ENCODE measurements at places on chromosomes 7 and 10. TPM values are rescaled to one million over a fixed set of nuclear protein-coding genes. Genes with fewer than 3 reads are reported as not detected.

DNA sequence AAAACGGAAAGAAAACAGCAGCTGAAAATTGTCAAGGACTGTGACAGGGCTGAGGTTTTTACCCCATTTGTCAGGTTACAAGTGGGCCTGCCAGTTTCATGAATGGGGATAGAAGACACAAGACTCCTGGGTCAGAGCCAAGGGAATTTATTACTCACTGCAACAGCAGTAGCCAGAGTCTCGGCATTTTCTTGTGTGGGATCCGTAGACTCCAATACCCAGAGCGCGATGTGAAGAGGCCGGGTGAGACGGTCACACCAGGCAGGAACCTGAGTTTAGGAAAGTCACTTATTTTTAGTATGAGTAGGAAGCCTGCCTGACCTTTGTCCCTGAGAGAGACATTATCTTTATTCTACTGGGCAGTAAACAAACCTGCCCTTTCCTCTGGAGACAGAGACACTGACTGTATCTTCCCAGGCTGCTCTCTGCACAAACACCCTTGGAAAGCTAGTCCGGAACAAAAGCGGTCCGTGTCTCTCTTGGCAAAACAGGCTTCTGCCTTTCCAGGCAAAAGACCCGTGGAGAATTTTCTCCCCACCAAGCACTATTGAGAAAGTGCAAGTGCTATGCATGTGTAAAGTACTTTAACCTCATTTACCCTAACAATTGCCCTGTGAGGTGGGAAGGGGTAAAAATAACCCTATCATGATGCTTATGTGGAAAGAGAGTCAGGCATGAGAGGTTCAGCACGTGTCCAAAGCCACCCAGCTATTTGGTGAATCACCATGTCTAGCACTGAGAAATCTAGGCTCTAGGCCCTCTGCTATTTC, 58.4 kb downstream of the JCAD start:
- no peaks in the 10 kb centered on the region for H3K27me3 ChIP-seq
- H3K27ac ChIP-seq, result peak overlapping the region; percentile 34
- no peaks in the 10 kb centered on the region for H3K36me3 ChIP-seq
- no peak overlapping the region for H3K4me3 ChIP-seq

DNA sequence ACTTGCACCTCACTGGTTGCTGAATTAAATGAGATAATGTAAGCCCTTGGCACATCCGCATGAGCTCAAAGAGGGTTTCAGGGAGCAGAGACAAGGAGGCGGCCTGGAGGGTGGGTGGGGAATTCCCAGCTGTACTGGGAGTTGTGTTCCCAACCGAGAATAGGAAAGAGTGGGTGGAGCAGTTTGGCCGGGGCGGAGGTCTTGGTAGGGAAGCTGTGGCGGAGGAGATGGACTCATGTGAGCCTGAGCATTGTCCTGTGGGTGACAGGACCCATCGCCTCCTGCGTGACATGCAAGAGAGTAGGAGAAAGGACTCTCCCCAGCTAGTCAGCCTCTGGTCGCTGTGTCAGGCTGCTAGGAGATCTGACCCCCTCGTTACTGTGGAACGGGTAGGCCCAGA, 41.0 kb upstream of the SAMD8 start:
- H3K4me3 ChIP-seq, result no peak overlapping the region
- no peak overlapping the region for H3K27ac ChIP-seq
- no peaks in the 10 kb centered on the region for H3K36me3 ChIP-seq

The SOSTDC1 gene
- not detected for total RNA-seq

The AOC1 gene
- total RNA-seq, result 0.15 TPM

The GJD4 gene
- total RNA-seq, result not detected

- no peaks in the 10 kb centered on the region for H3K27me3 ChIP-seq
- no peak overlapping the region for H3K27ac ChIP-seq
- DNase-seq, result no peak
- peaks cover 12% of the 10 kb centered on the region for H3K36me3 ChIP-seq
- no peak overlapping the region for H3K4me3 ChIP-seq
Measured at GRCh38 chr7:76064208-76064970, 16.5 kb downstream of the MDH2 start.

DNA sequence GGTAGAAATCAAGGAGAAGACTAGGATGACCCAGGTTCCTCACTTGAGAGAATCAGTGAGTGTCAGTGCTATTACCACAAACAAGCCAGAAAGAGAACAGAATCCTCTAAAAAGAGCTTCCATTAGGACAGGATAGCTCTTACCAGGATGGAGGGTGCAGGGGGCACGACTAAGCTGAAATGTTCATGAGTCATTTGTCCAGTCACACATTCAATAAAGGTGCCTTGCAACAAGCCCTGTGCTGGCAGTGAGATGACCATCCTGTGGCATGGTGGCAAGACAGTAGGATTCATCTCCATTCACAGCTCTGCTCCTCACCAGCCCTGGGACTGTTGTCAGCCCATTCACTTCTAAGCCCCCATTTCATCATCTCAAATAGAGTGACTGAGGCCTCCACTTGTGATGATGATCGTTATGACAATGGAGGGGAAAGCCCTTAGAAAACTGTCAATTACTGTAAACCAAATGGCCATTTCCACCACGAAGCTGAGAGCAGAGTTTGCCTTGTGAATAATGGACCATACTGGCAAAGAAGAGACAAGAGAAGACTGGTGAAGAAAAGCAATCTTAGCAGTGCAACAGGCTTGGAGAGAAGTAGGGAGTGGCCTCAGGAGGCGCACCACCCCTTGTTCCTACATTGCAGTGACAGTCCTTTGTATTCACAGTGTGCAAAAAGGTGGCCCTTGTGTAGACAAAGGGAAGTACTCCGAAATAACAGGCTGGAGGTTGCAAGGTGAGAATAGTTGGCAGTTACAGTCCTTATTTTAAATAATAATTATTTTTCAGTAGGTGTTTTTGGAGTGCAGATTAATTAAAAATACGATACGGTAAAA, 9.0 kb upstream of the WIPF3 start:
- no peak overlapping the region for H3K4me3 ChIP-seq
- no peaks in the 10 kb centered on the region for H3K36me3 ChIP-seq
- no peak overlapping the region for H3K27ac ChIP-seq
- H3K4me1 ChIP-seq, result no peaks in the 10 kb centered on the region

The TMEM270 gene
- 0.72 TPM for total RNA-seq

The CREB5 gene
- 3.1 TPM for total RNA-seq

The FOXI2 gene
- total RNA-seq, result not detected

The HDAC9 gene
- 17.1 TPM for total RNA-seq

The CLCN1 gene
- 0.15 TPM for total RNA-seq

DNA sequence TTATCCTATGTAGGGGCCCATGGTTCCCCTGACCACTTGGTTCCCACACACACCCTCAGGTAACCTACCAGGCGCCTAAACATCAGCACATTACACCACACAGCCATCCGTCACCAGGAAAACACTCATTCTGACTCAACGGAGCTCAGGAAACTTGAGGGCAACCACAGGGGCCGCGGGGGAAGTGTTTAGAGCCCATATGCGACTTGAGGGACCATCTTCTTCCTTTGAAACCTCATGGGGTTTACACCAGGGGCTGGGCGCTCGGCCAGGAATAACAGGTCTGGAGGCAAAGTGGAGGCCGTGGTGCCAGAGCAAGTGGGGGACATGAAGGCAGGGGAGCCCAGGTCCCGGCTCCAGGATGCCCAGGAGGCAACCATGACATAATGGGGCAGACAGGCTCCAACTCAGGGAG, 1.5 kb downstream of the STX1A start:
- H3K4me3 ChIP-seq, result peak overlapping the region; percentile 96
- no peaks in the 10 kb centered on the region for H3K27me3 ChIP-seq
- peak overlapping the region; percentile 96 for H3K27ac ChIP-seq
- no peaks in the 10 kb centered on the region for H3K36me3 ChIP-seq
- DNase-seq, result peak; percentile 68

- H3K4me1 ChIP-seq, result no peaks in the 10 kb centered on the region
- DNase-seq, result no peak
- peaks cover 3% of the 10 kb centered on the region for H3K27me3 ChIP-seq
- no peak overlapping the region for H3K27ac ChIP-seq
- H3K4me3 ChIP-seq, result no peak overlapping the region
Measured at GRCh38 chr10:123614888-123615287, 51.3 kb upstream of the GPR26 start.

The GRK5 gene
- total RNA-seq, result 29.0 TPM

DNA sequence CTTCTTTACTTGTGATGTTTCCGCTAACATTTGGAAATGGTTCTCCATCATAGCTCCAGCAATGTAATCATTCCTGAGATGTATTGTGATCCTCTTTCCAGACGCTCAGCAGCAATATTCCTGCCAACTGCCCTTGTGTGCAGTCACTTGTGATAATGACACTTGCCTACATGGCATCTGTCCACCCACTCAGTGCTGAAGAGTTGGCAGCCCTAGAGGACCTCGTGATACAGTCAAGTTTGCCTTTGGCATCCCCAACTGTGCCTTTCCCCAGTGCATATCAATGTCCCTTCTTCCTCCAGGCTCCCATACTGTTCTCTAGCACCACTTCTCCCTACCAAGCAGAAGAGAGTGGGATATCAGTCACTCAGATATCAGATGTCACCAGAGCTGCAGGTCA, 64.9 kb downstream of the MYOF start:
- H3K27me3 ChIP-seq, result no peaks in the 10 kb centered on the region
- no peak for DNase-seq
- H3K4me3 ChIP-seq, result no peak overlapping the region
- H3K27ac ChIP-seq, result no peak overlapping the region
- peaks cover 20% of the 10 kb centered on the region for H3K36me3 ChIP-seq

The MMRN2 gene
- 1.0 TPM for total RNA-seq

GRCh38 chr7:111594602-111595001, 32.3 kb upstream of the IMMP2L start:
- H3K27me3 ChIP-seq, result 0 out of 2 replicates have a peak, but pooled peaks cover 2% of the 10 kb centered on the region
- DNase-seq, result no peak
- no peak overlapping the region for H3K27ac ChIP-seq
- no peak overlapping the region for H3K4me3 ChIP-seq
- no peaks in the 10 kb centered on the region for H3K36me3 ChIP-seq
- no peaks in the 10 kb centered on the region for H3K4me1 ChIP-seq

DNA sequence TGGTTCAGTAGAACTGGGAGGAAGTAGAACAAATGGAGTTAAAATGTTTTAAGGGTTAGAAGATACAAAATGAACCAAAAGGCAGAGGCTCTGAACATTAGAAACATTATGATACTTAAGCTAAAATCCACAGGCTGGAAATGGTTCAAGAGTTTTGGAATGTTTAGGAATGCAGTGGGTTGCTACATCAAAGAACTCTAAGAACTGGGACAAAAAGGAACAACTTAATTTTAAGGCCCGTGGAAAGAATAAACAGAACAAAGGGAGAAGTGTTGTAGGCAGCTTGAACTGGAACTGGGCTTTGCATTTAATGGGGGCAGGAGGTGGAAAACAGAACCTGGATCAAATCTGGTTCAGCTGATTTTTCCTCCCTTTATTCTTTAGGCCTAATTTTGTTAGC, 3.5 kb upstream of the C7orf25 start:
- H3K27ac ChIP-seq, result no peak overlapping the region
- DNase-seq, result no peak
- H3K4me3 ChIP-seq, result no peak overlapping the region

DNA sequence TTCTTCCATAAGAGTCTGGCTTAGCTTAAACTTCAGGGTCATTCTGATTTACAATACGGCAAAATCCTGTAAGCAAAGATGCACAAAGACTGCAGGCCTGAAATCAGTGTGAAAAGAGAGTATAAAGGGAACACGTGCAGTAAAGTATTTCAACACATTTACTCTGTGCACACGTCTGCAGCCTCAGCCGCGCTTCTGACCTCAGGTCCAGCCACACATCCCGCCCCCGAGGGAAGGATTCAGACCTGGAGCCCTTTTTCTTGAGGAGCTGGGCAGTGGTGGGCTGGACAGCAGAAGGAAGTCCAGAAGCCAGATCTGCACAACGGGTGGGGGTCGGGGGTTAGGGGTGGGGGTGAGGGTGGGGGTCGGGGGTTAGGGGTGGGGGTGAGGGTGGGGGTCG, 58.9 kb upstream of the FAM20C start:
- H3K4me3 ChIP-seq, result no peak overlapping the region
- H3K27me3 ChIP-seq, result peaks cover 2% of the 10 kb centered on the region
- no peaks in the 10 kb centered on the region for H3K36me3 ChIP-seq
- H3K4me1 ChIP-seq, result no peaks in the 10 kb centered on the region

- no peaks in the 10 kb centered on the region for H3K4me1 ChIP-seq
- no peak overlapping the region for H3K4me3 ChIP-seq
- DNase-seq, result no peak
- H3K27me3 ChIP-seq, result no peaks in the 10 kb centered on the region
- H3K36me3 ChIP-seq, result no peaks in the 10 kb centered on the region
- H3K27ac ChIP-seq, result no peak overlapping the region
Measured at GRCh38 chr10:107490389-107490788, 325.9 kb upstream of the SORCS1 start.

The LIPF gene
- total RNA-seq, result not detected

The ZNF727 gene
- not detected for total RNA-seq

GRCh38 chr10:113303544-113304146, 249.2 kb upstream of the HABP2 start:
- H3K4me1 ChIP-seq, result no peaks in the 10 kb centered on the region
- no peak for DNase-seq
- H3K4me3 ChIP-seq, result no peak overlapping the region
- peaks cover 2% of the 10 kb centered on the region for H3K27me3 ChIP-seq
- no peaks in the 10 kb centered on the region for H3K36me3 ChIP-seq

- no peaks in the 10 kb centered on the region for H3K27me3 ChIP-seq
- peaks cover 10% of the 10 kb centered on the region for H3K36me3 ChIP-seq
- no peak overlapping the region for H3K4me3 ChIP-seq
- no peak overlapping the region for H3K27ac ChIP-seq
Measured at GRCh38 chr7:6159097-6159483, 113.3 kb downstream of the CYTH3 start.

DNA sequence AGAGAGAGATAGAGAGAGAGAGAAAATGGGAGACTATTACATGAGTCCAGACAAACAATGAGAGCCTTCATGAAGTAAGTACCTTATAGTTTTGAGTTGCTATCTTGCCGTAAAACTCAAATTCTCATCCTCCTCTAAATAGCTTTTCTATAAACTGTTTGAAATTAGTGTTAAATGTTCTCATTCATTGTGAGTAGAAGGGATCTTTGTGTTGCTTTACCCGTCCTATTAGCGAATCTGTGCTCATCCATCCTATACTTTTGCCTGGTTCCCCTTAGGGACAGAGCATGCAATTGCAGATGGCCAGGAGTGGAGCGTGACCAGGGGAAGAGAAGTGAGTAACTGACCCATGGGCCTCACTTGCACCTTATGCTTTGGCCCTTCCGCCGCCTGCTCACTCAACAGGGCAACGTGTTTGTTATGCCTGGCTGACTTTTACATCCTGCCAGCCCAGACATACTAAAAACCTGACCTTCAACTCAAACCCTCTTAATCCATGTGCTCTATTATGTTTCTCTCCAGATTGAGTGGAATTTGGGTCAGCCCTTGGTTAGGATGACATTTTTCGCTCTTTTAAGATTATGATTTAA, 244.2 kb upstream of the YAE1 start:
- H3K36me3 ChIP-seq, result no peaks in the 10 kb centered on the region
- DNase-seq, result no peak
- no peaks in the 10 kb centered on the region for H3K4me1 ChIP-seq
- H3K27ac ChIP-seq, result no peak overlapping the region
- no peak overlapping the region for H3K4me3 ChIP-seq

- H3K27me3 ChIP-seq, result no peaks in the 10 kb centered on the region
- no peak overlapping the region for H3K27ac ChIP-seq
- H3K4me3 ChIP-seq, result no peak overlapping the region
- DNase-seq, result no peak
Measured at GRCh38 chr10:28879875-28880682, 202.8 kb downstream of the BAMBI start.

The MRLN gene
- not detected for total RNA-seq

- no peak for DNase-seq
- no peaks in the 10 kb centered on the region for H3K36me3 ChIP-seq
- no peak overlapping the region for H3K4me3 ChIP-seq
Measured at GRCh38 chr7:154171422-154171821, 119.2 kb downstream of the DPP6 start.

GRCh38 chr7:50264908-50265307, 39.6 kb upstream of the IKZF1 start:
- H3K27me3 ChIP-seq, result peaks cover 4% of the 10 kb centered on the region
- H3K4me3 ChIP-seq, result no peak overlapping the region
- no peaks in the 10 kb centered on the region for H3K36me3 ChIP-seq
- DNase-seq, result no peak

The NFE2L3 gene
- 78.5 TPM for total RNA-seq

Data from Panc1 (cell line).